NCI-H345 (cell line): ENCODE measurements at places on chromosomes 4 and X.

GRCh38 chr4:155906554-155907247 lies 3.2 kb downstream of the TDO2 start:
- no peak for DNase-seq

- peak; percentile 28 for DNase-seq
Measured at GRCh38 chr4:78551420-78552351, at the start of gene ANXA3. TSS of gene ANXA3 (plus strand) at chr4:78551770. CDS start at chr4:78554474, 2,704 bp downstream.

DNA sequence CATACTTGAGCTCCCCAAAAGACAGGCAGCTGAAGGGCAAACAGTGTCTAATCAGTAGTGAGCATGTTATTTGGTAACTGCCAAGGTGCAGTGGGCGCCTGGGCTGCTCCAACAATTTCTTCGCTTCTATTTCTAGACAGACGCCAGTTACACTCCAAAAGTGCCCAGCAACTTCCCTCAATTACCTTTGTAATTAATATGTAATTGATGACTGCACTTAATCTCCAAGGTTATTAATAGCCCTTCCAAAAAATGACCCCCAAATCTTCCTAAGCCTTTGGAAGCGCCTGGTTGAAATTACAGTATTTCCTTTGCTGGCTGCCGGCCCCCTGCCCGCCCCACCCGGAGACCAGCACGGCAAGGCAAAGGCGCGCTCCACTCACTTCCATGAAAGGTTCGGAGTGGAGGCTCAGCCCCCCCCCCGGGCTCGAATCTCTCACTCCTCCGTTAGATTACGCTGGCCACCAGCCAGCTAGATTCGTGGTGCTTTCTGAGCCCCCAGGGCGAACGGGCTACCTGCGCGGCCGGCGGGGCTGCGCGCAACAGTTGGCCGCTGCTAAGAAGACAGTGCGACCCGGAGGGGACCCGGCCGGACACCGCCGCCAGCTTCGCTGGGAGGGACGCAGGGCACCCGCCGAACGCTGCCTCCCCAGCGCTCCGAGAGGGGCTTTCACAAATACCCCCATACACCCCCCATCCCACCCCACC lies 1.9 kb downstream of the GPC4 start:
- DNase-seq: no peak

GRCh38 chr4:75727073-75727472 lies 2.7 kb downstream of the USO1 start:
- no peak for DNase-seq

DNA sequence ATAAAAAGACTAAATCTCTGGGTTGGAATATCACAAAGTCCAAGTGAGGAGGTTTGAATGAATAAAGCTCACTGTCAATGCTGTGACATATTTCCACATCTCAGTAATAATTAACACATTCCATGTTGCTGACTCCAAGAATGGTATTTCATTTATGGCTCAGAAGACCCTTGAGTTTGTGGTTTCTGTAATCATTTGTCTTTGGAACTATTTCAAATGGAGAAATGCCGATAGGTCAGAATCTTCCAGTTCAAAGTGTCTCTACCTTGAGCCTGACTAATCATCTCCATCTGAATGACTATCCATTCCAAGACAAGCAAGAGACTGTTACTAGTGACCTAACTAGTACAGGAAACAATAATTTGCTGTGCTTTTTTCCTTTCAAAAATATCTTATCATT lies 24.2 kb upstream of the SLC2A9 start:
- DNase-seq: no peak

- no peak for DNase-seq
Measured at GRCh38 chr4:2354118-2354517, 64.3 kb downstream of the ZFYVE28 start.

DNA sequence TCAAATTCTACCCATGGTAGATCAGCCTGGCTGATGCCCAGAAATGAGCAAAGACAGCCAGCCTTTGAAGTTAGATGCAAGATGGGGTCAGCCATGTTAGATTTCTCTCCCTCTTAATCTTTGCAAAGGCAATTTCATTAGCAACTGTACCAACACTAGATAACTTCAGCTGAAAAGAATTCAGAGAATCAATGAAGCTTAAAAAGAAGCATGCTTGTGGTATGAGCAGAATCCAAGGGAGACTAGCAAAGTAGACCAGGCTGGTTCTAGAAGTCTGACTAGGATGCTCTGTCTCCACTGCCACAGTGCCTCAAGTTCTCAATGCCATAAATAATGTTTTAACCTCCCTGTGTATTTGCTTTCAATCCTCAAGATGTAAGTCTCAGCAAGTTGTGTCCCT lies 247.3 kb downstream of the SLC7A11 start:
- DNase-seq: no peak

- DNase-seq: no peak
Measured at GRCh38 chr4:183959319-183960045, 54.4 kb downstream of the STOX2 start.

DNA sequence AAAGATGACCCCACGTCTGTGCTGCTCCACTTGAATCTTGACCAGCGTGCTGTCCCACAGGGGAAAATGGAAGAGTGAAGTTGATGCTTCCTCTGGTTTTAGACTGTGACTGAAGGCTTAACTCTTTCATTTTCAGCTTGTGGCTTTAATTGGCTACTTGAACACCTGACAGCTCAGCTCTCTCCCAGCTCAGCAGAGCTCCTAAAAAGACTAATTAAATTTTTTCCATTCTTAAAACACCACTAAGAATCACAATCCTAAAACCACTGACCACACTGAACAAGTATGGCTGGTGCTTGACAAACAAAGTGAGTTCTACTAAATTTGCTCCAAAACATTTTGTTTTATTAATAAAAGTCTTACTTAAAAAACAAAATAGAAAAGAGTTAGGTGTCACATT lies 71.7 kb downstream of the SRPX start:
- no peak for DNase-seq

DNA sequence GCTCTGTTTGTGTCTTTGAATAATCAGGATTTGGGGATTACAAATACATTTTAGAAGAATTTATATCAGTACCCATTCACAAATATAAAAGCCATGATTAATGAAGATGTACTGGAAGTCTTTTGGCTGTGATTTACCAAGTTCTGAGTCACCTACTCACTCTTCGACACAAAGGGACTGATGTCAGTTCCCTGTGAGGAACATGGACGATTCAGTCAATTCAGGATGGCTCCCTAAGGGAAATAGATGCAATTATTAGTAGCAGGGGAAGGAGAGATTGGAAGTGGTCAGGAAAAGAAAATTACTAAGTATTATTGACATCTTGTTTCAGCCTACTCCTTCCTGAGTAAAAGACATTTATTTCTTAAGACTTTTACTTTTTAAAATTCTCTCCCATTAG lies 550.7 kb upstream of the SLIT2 start:
- DNase-seq: no peak

DNA sequence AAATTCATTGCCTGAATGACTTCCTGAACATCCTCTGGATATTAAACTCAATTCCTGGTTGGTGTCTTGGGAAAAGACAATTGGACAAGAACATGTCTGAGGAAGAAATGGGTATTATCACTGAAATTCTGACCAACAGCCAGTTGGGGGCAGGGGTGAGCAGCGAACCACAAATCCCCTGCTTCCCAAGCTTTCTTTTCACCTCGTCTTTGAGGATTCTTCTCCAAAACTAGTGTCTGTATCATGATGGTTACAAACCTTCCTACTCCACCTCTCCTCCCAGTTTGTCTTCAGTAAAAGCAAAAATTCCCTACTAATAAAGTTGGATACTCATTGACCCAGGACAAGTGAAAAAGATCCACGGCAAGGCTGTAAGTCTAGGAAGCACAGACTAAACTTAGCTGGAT lies 48.3 kb upstream of the WDR1 start:
- DNase-seq: no peak

DNA sequence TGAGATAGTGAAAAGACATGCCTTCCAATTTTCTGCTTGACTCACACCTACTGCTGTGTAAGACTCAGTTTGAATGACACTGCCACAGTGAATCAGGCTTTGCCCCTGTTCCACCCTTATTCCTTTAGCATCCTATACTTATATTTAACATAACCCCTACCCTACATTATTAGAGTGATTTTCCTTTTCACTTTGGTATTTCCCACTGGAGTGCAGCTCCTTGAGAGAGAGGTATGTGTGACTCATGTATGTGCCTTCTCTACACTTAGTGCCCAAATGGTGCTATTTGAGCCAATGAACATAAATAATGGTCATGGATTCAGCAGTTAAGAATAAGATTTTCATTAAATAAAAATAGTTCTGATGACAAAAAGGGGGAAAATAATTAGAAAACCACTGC lies 69.5 kb downstream of the RRAGB start:
- no peak for DNase-seq

DNA sequence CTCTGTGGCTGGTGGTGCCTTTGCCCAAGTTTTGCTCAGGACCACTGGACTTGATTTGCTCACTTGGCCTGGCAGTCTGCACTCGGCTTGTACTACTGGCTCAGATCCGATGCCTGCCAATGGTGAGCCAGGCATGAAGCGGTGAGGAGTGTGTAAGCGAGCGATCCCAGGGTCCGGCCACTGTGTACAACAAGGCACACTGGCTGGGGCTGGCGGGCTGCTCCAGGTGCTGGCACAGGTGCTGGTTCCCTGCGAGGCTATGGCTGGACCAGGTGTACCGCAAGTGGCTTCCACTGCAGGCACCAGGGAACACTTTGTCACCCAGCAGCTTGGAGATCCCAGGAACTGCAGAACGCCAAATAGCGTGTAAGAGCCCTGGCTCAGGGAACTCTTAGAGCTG lies 329.7 kb downstream of the CCSER1 start:
- no peak for DNase-seq

DNA sequence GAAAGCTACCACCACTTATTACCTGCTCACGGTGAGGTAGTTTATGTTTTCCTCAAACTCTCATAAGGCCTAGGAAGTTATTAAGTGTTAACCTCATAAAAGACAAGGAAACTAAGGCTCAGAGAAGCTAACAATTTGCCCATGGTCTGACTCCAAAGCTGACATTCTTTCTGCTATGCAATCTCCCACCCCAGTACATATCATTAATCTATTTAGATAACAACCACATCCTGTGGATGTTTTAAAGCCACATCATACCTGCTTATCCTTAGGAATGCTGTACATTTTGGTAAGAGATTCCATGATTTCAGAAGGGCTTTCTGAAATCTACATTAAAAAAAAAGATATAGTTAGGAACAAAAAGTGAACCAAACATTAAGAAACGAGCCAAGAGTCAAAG lies 55.4 kb downstream of the HUWE1 start:
- no peak for DNase-seq

DNA sequence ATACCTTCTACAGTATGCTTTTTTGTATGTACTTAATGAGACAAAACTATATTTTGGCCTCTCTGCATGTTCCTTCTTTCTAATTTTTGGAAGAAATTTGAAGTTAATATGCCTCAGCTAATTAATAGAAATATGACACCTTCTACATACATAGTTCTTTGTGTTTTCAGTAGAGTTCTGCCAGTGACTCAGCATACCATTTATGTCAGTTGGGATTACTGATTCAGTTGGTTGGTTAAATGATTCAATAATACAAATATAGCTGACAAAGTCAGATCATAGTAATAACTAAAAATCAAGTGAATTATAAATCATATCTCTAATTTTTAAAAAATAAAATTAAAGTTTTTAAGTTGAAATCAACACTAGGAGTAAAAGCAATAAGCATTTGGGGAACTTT lies 16.8 kb downstream of the BTC start:
- DNase-seq: no peak

DNA sequence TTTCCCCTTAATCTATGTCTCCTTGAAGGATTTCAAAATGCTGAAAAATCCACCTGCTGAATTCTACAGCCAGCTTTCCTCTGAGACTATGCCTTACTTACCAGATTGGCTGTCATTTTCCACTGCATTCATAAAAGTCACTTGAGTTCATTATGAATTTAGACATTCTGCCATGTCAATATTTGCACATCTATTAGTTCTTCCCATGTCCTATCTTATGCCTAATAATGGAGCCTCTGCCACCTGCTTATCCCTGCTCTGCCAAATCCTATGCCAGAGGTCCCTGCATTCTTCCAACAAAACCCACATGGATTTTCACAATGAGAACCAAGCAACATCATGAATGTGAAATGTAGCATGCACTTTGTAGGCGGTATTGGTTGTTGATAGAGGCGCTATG lies 42.6 kb downstream of the GASK1B start:
- DNase-seq: peak; percentile 1

GRCh38 chr4:106914223-106914622 lies 121.9 kb downstream of the DKK2 start:
- no peak for DNase-seq

DNA sequence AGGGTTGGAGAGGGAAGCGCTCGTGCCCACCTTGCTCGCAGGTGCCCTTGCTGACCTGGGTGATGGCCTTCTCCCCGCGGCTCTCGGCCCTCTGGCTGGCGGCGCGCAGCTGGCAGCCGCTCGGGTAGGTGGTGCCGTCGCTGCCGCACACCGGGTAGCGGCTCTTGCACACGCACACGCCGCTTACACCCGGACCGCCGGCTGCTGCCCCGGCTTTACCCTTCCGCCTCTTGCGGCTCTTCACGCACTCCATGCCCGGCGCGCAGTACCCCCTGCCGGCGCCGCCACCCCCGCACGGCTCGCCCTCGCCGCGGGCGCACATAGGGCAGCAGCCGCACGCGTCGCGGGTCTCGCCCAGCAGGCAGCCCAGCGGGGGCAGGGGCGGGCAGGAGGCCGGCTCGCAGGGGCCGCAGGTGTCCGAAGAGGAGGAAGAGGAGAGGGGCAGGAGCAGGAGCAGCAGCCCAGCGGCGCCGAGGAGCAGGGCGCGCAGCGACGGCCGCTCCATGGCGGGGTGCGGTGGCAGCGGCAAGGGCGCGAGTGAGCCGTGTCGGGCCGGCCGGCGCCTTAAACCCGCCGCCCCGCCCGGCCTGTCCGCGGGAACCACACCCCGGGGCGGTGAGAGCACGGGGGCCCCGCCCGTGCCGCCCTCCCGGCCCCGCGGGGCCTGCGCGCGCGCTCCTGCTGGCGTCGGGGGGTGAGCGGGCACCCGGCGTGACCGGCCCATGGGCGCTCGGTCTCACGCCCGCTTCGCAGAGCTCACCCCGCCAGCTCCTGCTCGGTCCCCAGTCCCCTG lies at the start of gene IGFBP7:
Gene IGFBP7, minus strand, starts transcription at position 539 of the 793 bp plus-strand sequence. Its CDS starts 34 bp downstream, at position 505.
- DNase-seq: peak; percentile 7

DNA sequence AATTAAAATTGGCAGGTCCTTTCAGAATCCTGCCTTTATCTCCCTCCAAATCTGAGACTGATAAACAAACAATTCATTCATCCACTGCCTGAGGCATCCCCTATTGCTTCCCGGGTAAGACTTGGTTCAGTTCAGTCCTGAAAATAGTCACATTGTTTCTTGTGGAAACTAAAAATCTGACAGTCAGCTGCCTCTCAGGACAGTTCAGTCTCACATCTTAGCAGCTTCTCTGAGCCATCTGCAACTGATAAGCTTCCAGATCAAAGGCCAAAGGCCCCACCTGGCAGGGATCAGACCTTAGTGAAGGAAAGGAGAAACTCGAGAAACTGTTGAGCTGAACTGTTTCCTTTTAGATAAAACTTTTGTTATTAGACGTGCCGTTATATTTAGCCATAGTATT lies 264.5 kb downstream of the IL15 start:
- no peak for DNase-seq

- DNase-seq: no peak
Measured at GRCh38 chr4:84875636-84876371, 90.7 kb downstream of the WDFY3 start.

DNA sequence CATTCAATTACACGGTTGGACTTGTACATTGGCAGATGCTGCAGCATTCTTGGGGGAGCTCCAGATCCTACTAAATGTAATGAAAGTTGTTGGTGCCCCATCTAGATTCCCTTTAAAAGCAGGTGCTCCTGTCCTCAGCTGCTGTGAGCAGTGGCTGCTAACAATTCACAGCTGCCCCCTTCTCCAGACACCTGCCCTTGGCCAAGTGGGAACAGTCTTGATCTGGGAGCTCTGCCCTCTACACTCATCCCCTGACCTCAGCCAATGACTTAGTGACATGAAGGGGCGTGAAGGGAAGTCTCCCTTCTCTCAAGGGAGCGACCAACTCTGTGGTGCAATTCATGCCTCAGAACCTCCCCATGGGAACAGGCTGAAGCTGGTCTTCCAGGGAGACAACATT lies 125.7 kb downstream of the EIF4E start:
- no peak for DNase-seq
